Frontal cortex (tissue), 4 donors: ENCODE measurements at places on chromosomes 3 and 15.
A peak's percentile ranks its signal among the peaks of the same experiment; 100 is the strongest.

DNA sequence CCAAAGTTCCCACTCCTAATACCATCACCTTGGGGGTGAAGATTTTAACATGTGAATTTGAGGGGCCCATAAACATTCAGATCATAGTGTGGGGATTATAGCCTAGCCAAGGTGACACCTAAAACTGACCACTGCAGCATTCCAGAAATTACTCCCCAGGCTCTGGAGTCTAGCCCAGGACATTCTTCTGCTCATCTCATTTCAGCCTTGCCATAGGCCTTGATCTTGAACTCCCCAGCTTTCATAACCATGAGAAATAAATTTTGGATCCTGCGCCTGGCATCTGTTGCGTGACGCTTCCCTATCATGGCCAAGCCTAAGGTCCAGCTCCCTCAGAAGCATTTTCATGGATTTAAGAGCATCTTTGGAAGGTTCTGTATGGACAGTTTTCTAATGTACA is 502.9 kb upstream of the THBS1 start:
- DNase-seq: no peak

DNA sequence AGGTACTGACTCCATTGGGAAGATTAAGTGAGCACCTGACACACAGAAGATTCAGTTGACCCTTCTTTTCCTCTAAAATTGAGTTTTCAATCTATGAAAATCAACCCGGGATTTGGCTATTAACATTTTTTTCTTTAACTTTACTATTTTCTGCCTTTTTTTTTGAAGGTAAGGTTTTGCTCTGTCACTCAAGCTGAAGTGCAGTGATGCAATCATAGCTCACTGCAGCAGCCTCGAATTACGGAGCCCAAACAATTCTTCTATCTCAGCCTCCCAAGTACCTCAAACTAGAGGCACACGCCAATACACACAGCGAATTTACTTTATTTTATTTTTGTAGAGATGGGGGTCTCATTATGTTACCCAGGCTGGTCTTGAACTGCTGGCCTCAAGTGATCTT is 1029.5 kb downstream of the MCTP2 start:
- no peak for DNase-seq

DNA sequence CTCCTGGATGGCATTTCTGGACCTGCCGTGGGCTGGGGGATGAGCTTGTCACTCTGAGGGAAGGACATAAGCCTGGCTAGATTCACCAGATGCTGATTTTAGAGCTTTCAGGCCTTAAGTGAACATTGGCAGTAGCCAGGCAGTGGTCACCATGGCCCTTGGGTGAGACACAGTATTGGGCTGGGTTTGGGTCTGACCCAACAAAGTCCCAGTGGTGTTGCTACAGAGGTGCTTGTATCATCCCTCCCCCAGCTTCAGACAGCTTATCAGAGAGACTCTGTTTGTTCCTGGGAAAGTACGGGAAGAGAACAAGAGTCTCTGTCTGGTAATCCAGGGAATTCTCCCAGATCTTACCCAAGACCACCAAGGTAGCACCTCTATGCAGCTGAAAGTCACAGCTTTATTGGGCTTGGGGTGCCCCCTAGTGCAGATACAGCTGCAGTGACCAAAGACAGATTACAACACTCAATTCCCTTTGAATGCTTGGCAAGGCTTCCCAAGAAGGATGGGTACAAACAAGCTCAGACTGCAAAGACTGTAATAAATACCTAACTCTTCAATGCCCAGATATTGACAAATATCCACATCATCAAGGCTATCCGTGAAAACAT is 9.8 kb upstream of the RUVBL1 start:
- no peak for DNase-seq

DNA sequence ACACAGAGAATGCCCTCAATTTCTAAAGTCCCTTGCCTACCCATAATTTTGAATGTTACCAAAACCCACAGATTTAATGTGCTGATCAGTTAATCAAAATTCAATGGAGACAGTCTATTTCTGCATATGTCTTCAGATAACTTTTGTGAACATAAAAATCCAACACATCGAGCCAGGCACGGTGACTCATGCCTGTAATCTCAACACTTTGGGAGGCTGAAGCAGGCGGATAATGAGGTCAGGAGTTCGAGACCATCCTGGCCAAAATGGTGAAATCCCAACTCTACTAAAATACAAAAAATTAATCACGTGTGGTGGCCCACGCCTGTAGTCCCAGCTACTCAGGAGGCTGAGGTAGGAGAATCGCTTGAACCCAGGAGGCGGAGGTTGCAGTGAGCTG is 49.3 kb downstream of the PEAK1 start:
- DNase-seq: no peak

DNA sequence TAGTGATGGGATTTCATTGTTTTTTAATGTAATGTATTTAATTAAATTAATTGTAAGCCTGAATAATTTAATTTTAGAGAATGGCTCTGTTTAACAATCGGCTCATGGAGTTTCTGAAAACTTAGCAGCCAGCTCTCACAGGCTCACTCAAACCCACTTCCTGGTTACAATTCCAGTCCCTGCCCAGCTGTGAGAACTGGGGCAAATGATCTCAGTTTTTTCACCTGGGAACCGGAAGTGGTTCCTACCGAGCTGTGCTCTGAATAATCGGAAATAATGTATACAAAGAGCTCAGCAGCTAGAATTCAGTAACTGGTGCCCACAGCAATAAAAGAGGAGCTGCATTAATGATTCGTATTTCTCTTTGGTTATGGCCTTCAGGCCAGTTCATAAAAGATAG is 244.3 kb upstream of the MCTP2 start:
- DNase-seq: no peak

GRCh38 chr3:144127014-144127413 is 155.4 kb downstream of the DIPK2A start:
- no peak for DNase-seq

- no peak for DNase-seq
These were observed 735 bp upstream of the SLC25A26 start for GRCh38 chr3:66220066-66220465.

- DNase-seq: peak; percentile 54
These were observed 119.3 kb upstream of the CHD2 start for GRCh38 chr15:92780843-92781242.

DNA sequence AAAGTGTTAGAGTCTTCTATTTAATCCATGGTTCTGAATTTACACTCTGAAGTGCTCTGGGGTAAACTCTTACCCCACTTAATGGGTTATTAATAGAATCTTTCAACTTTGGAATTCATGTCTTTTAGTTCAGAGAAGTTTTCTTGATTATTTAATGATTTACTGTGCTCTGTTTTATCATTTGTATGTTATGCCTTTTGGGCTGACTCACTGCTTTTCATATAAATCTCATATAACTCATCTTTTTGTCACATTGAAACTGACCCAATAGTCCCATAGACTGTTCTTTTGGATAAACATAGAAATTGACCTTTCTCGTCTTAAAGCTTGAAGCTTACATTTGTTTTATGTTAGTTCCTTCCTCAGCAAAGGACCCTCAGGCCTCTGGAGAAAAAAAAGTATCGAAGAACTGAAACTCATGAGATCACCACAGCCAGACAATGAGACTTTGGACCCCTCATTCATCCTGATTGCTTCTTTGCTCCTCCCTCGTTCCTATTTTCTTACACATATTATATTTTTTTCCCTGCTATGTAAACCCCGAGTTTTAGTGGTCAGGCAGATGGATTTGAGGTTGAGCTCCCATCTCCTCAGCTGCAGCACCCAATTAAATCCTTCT is 229.1 kb upstream of the CBLB start:
- no peak for DNase-seq

DNA sequence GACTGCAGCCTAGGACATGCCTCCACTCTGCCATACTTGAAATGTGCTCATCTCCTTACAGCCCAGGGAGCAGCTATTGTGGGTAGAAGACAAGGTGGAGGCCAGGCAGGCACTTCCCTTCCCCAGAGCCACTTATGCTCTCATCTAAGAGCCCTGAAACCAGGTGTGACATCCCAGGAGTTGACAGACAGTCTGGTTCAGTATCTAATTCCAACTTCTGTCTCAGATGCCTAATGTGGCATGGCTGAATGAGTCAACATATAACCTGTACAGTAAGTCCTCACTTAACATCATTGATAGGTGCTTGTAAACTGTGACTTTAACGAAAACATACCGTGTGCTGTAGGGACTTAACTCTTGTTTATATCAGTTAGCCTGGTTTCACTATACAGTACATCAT is 1.2 kb upstream of the CAPN3 start:
- DNase-seq: no peak

- DNase-seq: no peak
These were observed 9.8 kb upstream of the TXNRD3 start for GRCh38 chr3:126664591-126665214.

DNA sequence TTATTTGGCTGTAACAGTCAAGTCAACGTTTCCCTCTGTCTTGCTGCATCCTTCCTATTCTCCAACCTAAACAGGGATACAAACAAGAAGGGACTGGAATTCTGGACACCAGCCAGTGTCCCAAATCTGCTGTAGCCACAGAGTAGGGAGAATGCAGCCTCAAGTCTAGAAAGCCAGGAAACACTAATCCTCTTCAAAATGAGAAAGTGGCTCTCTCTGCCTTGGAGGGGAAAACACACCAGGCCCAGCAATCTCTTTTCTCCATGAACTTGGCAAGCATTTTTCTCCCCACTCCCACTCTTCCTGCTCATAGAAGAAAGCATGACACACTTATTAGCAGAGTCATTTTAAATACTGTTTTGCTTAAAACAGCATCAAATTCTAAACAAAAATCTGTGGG is 781.7 kb downstream of the SQOR start:
- DNase-seq: peak; percentile 3

- peak; percentile 36 for DNase-seq
These were observed 557 bp downstream of the DENND4A start for GRCh38 chr15:65791335-65792137.

GRCh38 chr3:159923956-159924355 is 64.7 kb upstream of the IL12A start:
- DNase-seq: no peak

- DNase-seq: no peak
These were observed 142.5 kb upstream of the EIF1B start for GRCh38 chr3:40166997-40167396.

DNA sequence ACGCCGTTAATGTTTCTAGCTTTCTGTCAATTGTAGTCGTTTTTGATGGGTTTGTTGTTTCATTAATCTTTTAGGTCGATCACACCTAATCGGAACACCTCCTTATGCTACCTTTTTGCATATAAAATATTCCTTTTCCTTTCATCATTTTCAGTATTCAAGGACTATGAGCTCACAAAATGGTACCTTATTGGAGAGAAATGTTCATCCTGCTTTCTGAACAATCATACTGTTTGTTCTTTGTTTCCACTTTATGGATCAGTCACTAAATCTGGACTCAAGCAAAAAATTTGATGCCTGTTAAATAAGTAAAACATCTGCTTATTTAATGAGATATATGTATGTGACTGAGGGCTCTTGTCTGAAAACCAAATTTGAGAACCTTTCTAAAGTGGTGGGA is 1.1 kb downstream of the KIF15 start:
- DNase-seq: no peak

DNA sequence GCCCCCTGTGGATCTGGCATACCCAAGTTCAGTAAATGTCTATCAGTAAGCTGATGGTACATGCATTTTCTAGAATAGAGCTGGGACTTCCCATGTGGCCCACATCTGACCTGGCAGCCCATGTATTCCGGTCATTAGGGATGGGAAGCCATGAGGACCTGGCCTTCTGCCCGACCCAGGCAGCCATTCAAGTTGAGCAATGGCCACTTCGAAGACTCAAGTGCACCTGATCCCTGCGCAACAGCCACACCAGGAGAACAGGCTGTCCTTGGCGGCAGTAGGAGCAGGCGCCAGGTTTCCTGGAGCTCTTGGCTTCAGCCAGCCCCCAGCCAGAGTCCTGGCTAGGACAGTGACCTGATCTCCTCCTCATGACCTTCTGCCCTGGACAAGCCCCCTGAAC is 14.6 kb downstream of the HEMK1 start:
- no peak for DNase-seq
